ENCODE measurements at places on chromosomes 6 and 20.

DNA sequence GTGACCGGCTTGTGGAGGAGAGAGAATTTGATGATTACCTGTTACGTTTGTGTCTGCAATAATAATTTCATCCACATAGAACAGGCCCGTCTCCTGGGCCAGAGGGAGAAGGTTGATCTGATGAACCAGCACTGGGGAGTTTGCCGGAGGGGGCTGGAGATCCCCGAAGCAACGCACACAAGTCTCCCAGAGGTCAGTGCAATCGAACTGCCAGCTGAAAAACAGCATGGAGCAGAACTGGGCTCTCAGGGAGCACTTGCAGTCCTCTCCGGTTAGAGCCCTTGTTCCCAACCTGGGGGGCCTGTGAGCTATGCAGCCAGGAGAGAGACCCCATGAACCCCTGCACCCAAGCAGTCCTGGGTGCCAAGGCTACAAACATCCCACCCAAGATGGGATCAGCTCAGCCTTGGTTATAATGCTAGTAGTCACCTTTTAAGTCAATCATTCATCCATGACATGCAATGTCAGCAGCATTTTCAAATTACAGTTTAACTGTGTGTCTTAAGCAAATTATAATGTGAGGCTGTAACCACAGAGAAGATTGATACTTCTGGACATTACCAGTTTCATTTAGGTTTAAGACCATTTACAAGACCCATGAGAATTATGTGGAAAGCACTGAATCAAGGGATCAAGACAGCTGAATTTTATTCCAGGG, 34.2 kb downstream of the PKHD1 start:
- DNase-seq, result no peak

DNA sequence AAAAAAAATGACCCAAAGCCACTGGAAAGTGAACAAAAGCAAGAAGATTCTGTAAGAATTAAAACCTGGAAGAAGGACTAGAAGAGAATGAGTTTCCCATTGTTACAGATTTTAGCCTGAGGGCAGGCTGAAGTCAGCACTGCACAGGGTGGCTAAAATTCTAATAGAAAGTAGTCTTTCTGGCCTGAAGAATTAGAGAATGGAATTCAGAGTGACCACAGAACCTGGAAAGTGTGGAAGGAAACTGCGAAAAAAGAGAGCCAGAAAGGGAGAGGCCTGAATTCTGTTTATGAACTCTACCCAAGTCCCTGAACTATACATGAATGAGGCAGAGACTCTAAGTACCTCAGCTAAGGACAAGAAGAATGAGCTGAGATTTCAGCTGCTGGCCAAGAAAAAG, 38.9 kb upstream of the FILIP1 start:
- no peak for DNase-seq

- DNase-seq, result no peak
Observed at GRCh38 chr20:17919149-17919548, 49.4 kb downstream of the SNX5 start.

GRCh38 chr6:73234733-73235132, 9.4 kb upstream of the KHDC1L start:
- DNase-seq, result no peak

DNA sequence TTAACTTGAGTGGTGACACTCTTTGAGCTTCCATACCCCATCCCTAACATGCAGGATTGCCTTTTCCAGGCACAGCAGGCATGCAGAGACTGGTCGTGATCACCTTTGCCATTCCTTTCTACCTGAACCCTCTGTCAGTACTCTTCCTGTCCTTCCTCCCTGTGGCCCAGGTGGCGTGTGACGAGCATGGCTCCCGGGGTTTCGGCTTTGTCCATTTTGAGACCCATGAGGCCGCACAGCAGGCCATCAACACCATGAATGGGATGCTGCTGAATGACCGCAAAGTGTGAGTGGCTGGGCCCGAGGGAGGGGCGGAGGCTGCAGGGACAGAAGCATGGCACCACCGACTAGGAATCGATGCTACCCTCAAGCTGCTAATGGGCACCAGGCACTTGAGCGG, 6.7 kb downstream of the PABPC1L start:
- DNase-seq, result no peak

GRCh38 chr6:66210964-66211363, 503.9 kb upstream of the EYS start:
- DNase-seq, result no peak

- DNase-seq, result peak; percentile 34
Observed at GRCh38 chr6:27667016-27667656, 194.2 kb upstream of the ZNF184 start.

DNA sequence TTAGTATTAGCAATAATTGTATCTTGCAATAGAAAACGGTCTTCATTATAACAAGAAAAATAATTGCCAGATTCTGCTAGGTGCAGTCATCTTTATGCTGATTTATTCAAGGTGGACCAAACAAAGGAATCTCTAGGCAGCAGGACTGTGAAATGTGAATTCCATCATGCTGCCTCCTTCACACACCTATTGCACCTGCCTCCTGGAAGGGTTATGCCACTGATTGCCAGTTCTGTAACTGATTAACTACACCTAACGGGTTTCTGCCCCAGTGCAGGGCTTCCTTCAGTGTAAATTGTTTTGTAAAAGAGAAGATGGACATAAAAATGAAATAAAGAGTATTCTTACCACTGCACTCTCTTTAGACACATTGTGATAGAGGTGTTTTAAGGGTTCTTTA, 96.1 kb downstream of the FOXO3 start:
- DNase-seq, result peak; percentile 10

GRCh38 chr20:60057123-60057865, 99.1 kb downstream of the CDH26 start:
- peak; percentile 85 for DNase-seq

DNA sequence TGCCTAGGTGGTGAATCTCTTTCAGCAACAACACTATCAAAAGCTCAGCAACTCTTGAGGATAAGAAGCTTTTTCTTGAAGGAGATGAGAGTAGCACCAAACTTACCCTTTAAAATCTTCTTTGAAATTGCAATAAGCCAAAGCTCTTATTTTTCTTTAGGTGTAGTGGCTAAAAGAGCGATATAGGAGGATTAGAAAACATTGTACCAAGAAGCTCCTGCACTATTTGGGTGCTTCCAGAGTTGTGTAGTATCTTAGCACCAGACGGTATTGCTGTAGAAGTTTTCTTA, 1.2 kb downstream of the FUT9 start:
- no peak for DNase-seq

Measured in HT-29 (cell line).